Hypothalamus (tissue), 51 donors: ENCODE measurements at places on chromosomes 4 and X.

DNA sequence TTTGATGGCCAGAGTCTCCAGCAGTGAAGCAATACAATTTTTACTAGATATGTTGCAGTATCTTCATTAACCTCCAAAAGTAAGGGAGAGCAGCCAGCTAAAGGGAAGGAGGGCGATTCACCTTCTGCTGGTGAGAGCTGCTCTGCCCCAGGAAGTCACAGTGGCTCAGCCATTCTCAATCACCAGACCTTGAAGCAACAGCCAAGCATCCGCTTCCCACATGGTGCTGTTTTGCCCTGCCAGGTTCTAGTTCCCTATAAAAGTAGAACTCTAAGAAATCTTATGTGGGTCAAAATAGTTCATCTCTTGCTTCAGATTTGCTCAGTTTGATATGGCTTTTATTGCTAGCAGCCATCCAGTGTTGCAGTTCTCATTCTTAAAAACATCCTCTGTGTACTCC, 166.8 kb downstream of the STIM2 start:
- DNase-seq: no peak

- DNase-seq: no peak
These were observed 39.3 kb upstream of the NHSL2 start for GRCh38 chrX:71871367-71871766.

GRCh38 chr4:99120501-99120900, 23.6 kb downstream of the ADH4 start:
- DNase-seq: no peak

GRCh38 chr4:55318175-55319129, 27.6 kb upstream of the SRD5A3 start:
- DNase-seq: no peak

DNA sequence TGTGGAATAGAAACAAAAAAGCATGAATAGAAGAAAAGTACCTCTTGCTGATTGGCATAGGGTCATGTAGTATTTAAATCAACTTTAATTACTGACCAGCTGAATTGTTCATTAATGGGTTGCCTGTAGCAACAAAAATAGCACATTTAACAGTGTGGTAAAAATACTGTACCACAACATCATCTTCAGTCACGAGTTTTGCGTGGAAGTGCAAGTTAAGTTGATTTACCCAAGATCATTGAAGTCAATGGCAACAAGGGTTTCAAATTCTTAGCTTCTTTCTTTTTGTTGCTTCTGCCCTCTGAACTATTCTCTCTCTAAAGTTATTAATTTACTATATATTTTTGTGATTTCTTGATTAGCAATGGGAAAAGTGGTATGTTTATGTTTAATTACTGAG, 526.6 kb downstream of the C4orf33 start:
- DNase-seq: no peak

DNA sequence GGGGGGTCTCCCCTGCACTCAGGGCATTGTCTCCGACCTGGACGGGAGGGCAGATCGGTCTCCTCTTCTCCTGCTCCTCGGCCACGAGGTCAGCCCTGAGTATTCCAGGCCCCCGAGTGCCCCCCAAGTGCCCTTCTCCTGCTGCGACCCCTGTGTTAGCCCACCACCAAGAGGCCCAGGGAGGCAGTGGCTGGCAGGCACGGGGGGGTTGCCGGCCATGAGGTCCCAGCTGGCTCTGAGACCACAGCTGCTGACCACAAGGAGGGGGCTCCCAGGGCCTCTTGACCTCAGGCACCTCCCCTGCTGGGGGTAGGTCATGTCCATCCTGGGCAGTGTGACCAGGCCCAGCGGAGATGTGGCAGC, 186.1 kb upstream of the PSAPL1 start:
- no peak for DNase-seq

DNA sequence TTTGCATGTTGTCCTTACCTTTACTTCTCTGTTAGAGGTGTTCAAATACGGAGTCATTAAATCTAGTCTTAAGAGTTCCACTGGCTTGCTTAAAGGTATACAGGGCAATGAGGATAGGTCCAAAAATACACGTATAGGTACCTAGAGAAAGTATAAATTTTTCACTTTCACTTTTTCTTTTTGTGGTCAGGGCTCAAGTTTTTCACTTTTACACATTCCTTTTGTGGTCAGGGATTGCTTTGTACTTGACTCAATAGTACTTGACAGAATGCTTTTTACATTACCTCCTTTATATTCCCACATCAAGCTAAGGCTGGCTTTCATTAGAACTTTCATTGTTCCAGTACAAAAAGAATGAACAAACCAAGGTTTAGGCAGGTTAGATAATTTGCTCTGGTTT, 21.7 kb downstream of the TMEM184C start:
- no peak for DNase-seq

- DNase-seq: peak; percentile 4
These were observed 6.8 kb upstream of the OCIAD2 start for GRCh38 chr4:48913346-48913745.

DNA sequence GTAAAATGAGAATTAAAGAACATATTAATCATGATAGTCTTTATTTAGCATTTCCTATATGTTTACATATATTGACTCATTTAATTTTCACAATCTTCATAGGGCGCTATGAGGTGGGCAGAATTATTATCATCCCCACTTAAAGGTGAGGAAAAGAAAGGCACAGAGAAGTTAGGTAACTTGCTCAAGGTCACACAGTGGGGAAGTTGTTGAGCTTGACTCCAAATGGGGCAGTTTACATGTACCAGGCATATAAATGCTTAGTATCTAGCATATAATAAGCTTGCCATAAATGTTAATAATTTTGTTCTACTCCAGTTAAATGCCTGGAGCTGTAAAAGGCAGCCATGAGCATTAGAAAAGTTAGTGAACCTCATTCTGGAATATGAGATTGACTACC, 1.5 kb downstream of the CMC4 start:
- no peak for DNase-seq

DNA sequence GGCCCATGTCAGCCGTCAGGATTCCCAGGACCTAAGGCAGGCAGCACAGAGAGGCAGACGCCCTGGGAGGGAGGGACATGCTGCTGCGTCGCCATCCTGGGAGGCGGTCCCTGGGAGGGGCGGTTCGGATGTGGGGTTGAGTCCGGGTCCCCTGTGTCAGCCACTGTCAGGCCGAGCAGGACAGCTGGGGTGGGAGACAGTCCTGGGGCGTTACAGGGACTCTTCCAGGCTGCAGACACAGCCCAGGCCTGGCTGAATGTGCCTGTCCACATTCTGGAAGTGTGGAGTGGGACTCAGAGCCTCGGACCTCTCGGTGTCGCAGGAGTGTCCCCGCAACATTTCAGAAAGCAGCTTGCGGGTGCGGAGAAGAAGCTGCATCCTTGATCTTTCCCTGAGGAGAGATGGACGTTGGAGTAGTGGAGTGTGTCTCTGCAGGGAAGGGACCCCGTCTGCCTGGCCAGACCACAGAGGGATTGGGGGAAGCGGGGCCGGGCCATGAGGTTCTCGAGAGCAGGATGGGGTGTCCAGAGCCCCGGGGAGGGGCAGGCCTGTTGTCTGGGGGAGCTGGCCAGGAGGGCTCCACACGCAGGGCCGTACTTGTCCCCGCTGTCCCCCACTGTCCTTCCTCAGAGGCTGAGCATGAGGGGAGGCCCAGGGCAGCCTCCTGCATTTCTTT, 6.1 kb downstream of the AKAP17A start:
- no peak for DNase-seq

- no peak for DNase-seq
These were observed 2.6 kb upstream of the SEPTIN6 start for GRCh38 chrX:119695535-119696050.

DNA sequence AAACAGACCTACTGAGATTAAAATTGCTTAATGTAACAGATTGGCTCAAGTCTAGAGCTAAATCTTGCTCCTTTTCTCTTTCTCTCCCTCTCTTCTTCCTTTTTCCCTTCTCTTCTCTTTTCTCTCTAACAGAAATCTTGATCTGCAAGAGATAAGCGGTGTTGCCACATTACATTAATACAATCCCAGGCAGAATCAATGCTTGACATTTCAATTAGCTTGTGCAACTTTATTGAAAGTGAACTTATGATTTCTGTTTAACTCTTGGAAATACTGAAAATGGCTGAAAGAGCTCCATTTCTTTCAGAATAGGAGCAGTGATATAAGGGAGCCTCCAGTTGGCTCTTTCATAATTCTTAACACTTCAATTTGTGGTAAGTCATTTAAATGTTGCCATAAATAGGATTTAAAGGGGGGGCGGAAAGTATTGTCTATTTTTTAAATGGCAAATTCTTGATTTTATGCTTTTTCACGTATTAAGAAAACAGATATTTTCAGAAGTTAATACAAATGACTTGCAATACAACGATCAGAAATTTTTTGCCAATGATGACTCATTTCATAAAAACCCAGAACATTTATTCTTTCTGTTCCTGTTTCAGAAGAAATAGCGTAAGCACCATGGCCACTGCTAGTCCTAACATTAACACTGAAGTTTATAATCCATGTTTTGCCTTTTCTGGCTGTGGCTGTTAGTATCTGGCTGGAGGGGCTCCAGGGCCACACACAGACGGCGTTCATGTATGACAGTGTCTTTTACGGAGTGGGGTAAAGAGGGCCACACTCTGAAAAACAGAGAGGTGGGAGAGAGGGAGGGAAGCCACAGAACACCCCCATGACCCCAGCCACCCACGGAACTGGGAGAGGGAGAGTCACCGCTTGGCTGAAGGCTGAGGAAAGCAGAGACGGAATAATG, 115.7 kb upstream of the FAT1 start:
- DNase-seq: no peak

DNA sequence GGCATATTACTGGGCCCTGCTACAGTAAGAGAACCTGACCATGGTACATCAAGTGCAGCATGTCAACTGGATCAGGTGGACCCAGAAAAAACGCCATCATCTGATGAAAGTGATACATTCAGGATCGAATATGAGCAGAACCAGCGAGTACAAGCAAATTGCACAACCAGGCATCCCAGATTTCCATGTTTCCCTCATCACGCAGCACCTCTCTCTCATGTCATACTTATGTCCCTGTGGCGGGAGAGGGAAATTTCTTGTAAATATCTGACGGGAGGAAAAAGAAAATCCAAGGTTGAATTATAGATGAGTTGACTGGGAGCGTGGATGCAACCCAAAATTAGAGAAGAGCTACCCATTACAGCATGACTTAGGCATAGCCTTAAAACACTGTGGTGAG, 608.5 kb upstream of the FAT1 start:
- no peak for DNase-seq

DNA sequence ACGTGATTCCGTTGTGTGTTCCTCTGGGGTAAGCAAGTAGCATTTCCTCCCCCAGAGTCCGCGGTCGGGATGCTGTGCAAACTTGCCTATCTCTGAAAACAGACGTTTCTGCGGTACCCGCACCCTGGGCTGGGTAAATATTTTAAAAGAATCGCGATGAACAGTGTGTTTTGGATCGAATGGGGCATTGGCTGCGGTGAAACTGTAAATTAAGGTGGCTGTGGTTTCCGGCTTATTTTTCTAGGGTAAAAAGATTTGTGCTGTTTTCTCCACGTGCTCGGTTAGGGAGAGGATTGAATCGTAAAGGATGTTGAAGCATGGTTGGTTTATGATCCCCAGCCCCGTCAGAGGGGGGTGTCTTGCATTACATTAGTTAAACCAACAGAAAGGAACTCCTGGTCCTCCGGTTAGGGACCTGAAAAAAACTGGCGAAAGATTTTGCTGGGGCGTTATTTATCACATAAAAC, 1.2 kb downstream of the HHIP start:
- peak; percentile 5 for DNase-seq

DNA sequence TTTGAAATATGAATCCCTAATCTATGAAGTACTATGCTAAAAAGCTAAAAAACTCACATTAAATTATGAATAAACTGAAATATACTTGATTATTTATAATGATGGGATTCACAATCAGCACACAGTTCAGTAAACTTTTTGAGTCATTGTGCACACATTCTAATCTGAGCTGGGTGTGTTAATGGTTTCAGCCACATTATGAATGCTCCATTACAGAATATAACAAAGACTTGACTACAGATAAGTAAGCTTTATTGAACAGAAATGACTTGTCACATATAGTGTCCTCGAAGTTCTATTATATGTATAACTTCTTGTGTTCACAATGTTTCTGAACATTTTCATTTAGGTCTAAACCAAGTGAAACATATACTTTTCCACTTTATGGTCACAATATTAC, 1649.9 kb upstream of the IGFBP7 start:
- DNase-seq: no peak

GRCh38 chr4:94944726-94945125, 187.0 kb downstream of the BMPR1B start:
- DNase-seq: no peak

- no peak for DNase-seq
These were observed 631.5 kb downstream of the PCDH7 start for GRCh38 chr4:31351695-31352094.

GRCh38 chr4:101126059-101126458, 221.3 kb downstream of the PPP3CA start:
- DNase-seq: no peak

DNA sequence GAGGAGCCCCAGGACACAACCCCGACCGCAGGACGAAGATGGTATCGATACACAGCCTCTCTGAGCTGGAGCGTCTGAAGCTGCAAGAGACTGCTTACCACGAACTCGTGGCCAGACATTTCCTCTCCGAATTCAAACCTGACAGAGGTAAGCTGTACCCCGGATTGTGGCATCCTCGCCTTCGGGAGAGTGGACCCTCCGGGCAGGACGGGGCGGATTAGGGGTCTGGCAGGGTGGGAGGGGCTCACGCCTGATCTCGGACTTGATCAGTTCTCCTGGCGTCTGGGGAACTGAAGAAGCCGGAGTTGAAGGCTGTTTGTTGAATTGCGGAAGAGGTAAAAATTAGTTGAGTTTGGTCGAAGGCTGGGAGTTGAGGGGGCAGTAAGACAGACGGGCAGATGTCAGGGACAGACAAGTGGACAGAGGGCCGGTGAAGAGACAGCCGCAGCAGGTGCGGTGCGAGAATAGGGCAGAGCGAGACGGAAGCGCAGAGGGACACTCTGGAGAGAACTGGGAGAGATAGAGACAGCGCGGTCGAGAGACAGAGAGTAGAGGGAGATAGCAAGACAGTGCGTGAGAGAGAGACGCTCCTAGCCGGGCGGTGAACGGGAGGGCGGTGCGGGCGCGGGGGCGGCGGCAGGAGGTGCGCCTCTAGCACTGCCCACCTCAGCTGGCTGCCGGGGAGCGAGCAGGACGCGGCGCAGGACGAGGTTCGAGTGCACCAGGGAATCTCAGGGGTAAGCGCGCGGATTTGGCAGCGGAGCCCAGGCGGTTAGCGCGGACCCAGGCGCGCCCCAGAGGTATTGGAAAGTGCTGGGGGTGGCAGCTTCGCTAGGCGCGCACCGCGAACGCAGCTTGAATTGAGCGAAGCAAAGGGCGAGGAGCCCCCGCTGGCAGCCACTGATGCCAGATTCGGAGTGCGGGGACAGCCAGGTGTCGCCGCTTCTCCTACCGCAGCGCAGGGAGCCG, 23.9 kb downstream of the ARHGAP36 start:
- DNase-seq: no peak

DNA sequence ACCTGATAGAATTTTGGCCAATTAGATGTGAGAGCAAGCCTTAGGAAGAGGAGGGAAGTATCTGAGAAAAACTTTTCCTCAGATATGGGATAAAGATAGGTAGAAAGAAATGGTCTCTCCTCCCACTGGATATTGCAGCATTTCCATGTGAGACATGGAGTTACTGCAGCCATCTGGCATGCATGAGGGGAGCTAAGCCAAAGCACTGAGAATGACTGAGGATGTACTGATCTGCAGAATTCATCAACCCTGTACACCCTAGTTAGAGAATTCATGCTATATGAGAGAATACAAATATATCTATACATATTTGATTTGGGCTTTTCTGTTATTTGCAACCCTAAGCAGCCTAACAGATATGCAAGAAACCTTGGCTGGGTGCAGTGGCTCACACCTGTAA, 52.5 kb upstream of the RPL34 start:
- DNase-seq: no peak

- no peak for DNase-seq
These were observed 202.3 kb downstream of the PPP3CA start for GRCh38 chr4:101145021-101145420.
